ENCODE measurements at places on chromosomes 5 and 9.

- no peak for DNase-seq
These were observed 7.9 kb upstream of the ANKDD1B start for GRCh38 chr5:75603371-75603770.

- DNase-seq = peak; percentile 26
These were observed 142.5 kb upstream of the SLC24A2 start for GRCh38 chr9:19931098-19931890.

GRCh38 chr5:132663771-132664695 lies 6.1 kb downstream of the IL13 start:
- peak; percentile 51 for DNase-seq

DNA sequence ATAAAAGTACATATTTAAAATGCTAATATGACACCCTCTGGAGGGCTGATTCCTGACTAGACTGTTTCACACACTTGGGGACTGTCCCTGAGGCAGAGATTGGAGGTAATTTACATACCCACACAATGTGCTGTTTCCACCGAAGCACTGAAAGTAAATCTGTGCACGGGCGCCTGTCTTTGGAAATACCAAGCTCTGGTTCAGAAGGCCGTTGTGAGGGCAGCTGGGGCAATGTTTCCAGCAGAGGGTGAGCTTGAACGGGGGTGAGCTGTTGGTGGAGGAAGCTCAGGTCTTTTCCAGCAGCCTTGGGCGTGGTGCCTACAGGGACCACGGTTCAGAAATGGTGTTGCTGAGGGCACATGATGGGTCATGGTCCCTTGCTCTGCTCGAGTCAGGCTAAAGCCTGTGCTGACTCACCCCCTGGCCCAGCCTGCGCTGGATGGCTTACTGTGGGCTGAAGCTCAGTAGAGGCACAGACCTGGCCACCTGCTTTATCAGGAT lies 25.8 kb upstream of the HMCN2 start:
- peak; percentile 32 for DNase-seq

- DNase-seq = no peak
These were observed 2.1 kb upstream of the SCAI start for GRCh38 chr9:125145425-125145824.

- DNase-seq = no peak
These were observed 493.4 kb downstream of the CETN3 start for GRCh38 chr5:89916131-89916530.

GRCh38 chr5:92836855-92837755 lies 743.9 kb downstream of the NR2F1-AS1 start:
- DNase-seq = no peak

- DNase-seq = no peak
These were observed 125.1 kb downstream of the GDNF start for GRCh38 chr5:37714756-37715155.

DNA sequence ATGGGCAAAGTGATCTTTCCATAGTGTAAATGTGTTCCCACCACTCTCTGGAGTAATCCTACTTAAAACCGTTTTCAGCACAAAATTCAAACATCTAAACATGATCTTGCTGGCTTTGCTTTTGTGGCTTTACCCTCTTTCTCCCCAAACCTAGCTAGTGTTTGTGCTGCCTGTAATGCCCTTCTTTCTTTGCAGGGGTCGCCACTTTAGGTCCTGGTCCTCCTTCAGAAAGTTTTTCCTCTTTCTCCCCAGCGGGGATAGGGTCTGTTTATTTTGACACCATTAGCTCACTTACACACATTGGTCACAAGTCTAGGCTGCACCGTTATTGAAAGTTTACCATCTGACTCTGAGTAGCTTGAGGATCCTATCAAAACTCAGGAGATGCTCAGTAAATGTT lies 736 bp upstream of the HSD17B4 start:
- no peak for DNase-seq

- DNase-seq = no peak
These were observed 124.0 kb upstream of the TARS1 start for GRCh38 chr5:33316773-33317172.

- no peak for DNase-seq
These were observed 3.8 kb upstream of the CTNNAL1 start for GRCh38 chr9:109017061-109017460.

- no peak for DNase-seq
These were observed 27.9 kb downstream of the TRPM6 start for GRCh38 chr9:74859786-74860185.

GRCh38 chr5:169395136-169395535 lies 94.2 kb upstream of the SLIT3 start:
- no peak for DNase-seq

- peak; percentile 87 for DNase-seq
These were observed 140.2 kb upstream of the MYO10 start for GRCh38 chr5:17076272-17076671.

GRCh38 chr9:107222020-107222522 lies 61.0 kb upstream of the RAD23B start:
- no peak for DNase-seq

- DNase-seq = peak; percentile 82
These were observed 19.6 kb downstream of the QSOX2 start for GRCh38 chr9:136225748-136226679.

GRCh38 chr9:89659473-89659872 lies 54.7 kb downstream of the GADD45G start:
- no peak for DNase-seq

- no peak for DNase-seq
These were observed 462.8 kb downstream of the ISL1 start for GRCh38 chr5:51846015-51846414.

- DNase-seq = no peak
These were observed 42.4 kb upstream of the LARP1 start for GRCh38 chr5:154712518-154713437.

- peak; percentile 61 for DNase-seq
These were observed 4.3 kb upstream of the MXD3 start for GRCh38 chr5:177316005-177316404.

- no peak for DNase-seq
These were observed 5.8 kb downstream of the TAS2R1 start for GRCh38 chr5:9624196-9624947.

DNA sequence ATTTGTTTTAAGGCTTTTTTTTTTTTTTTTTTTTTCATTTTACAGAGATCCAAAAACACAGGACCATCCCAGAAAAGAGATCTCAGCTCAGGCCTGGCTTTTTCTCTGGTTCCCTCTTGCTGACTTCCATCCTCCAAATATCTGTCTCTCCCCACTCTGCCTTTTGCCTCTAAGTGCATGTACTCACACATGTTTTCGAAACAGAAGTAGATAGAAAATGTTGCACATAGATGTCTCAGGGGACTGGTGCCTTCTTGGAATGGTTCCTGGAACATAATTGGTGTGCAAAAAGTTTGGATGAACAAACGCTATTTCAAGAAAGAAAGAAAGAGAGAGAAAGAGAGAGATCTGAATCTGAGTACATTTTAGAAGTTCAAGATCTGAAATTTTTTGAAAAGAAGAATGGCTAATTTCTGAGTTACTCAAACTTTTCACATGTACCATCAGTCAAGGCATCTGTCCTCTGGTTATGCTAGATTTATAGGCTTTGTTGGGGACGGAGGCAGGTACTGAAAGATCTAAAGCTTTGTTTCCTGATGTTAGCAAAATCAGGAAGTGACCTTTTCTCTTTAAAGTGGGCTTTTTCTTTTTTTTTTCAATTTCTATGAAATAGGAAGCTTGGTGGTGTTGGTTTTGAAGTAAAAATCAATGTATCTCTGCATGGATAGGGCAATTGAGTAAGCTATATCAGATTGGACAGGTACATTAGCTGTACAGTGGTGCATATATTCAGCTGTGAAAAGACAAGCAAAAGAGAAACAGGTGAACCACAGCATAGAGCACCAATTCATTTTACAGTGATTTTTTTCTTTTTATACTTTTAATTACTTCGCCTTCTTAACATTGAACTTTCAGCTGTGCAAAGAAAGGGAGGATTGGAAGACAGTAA lies 8.5 kb upstream of the TNFSF8 start:
- DNase-seq = peak; percentile 13

GRCh38 chr5:73118391-73118973 lies 1.9 kb upstream of the TMEM171 start:
- no peak for DNase-seq

DNA sequence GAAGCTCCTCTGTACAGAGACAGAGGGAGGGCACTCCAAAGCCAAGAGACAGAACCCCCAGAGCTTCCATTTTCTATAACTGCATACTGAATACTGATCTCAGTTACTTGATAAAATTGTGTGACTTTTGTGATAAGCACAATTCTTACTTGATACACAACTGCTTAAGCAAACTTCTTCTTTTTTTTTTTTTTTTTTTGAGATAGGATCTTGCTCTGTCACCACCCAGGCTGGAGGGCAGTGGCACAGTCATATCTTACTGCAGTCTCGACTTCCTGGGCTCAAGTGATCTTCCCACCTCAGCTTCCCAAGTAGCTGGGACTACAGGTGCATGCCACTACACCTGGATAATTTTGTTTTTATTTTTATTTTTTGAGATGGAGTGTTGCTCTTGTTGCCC lies 252.1 kb upstream of the ZNF608 start:
- peak; percentile 70 for DNase-seq

- DNase-seq = no peak
These were observed 136.3 kb upstream of the SMARCA2 start for GRCh38 chr9:1878811-1879210.

- DNase-seq = no peak
These were observed 455.6 kb upstream of the CD180 start for GRCh38 chr5:67652201-67652600.

GRCh38 chr9:88922091-88922490 lies 69.2 kb upstream of the S1PR3 start:
- no peak for DNase-seq

- no peak for DNase-seq
These were observed 9.7 kb downstream of the RASA1 start for GRCh38 chr5:87277279-87277835.

DNA sequence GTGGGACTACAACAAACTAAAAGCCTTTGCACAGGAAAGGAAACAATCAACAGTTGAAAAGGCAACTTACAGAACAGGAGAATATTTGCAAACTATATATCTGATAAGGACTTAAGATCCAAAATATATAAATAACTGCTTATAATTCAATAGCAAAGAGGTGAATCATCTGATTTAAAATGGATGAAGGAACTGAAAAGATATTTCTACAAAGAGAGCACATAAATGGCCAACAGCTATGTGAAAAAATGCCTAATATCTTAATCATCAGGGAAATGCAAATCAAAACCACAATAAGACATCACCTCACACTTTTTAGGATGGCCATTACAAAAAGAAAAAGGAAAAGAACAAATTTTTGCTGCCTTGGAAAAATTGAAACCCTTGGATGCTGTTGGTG lies 100.4 kb downstream of the LURAP1L start:
- DNase-seq = no peak

- DNase-seq = no peak
These were observed 884 bp upstream of the EGFLAM start for GRCh38 chr5:38257308-38258041.

GRCh38 chr5:107969847-107970246 lies 299.1 kb upstream of the EFNA5 start:
- no peak for DNase-seq
